SW480 (cell line): ENCODE measurements at places on chromosomes 16 and 17.

DNA sequence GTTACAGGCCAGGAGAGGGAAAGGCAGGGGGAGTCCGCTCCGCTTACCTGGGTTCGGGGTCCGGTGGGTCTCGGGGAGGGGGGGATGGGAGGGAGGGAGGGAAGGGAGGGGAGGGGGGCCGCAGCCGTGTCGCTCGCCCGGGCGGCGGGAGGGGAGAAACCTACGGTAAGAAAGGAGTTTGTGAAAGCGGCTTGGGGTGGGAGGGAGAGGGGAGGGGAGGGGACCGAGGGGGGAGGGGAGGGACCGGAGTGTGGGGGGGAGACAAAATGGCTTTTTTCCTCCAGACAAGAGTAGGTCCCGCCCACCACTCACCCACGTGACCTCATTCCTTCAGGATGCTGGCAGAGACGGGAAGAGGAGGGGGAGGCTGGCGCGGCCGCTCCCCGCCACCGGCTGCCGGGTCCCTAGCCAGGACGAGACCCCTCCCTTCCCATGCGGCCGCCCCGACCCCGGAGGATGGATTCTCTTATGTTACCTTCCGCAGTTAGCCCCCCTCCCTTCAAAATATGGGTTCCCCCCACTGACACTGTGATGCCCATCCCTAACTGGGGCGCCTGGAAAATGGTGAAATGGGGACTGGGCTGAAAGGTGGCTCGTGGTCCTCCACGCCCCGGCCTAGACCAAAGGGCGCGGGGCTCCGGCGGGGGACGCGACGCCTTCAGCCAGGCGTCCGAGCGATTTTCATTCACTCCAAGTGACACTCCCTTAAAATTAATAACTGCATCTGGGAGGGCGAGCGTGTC, at the start of gene PCGF2:
Gene PCGF2, minus strand, starts transcription at position 188 of the 743 bp plus-strand sequence. CDS start 7,934 bp downstream, outside the sequence.
- DNase-seq: peak; percentile 86

DNA sequence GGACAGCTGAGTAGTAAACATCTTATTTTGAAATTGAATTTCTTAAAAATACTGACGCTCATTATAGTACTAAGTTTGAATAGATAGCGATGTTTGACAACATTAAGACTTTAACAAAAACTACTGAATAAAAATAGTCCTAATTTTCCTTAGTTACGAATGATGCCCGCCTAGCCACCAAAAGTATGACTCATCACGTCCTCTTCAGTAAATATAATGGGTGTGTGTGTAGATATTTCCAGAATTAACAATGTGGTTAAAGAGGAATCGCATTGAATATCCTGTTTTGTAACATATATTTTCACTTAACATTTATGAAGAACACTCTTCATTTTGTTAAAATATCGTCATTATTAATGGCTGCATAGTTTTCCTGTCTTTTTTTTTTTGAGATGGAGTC, 187.6 kb downstream of the MYO1D start:
- no peak for DNase-seq

DNA sequence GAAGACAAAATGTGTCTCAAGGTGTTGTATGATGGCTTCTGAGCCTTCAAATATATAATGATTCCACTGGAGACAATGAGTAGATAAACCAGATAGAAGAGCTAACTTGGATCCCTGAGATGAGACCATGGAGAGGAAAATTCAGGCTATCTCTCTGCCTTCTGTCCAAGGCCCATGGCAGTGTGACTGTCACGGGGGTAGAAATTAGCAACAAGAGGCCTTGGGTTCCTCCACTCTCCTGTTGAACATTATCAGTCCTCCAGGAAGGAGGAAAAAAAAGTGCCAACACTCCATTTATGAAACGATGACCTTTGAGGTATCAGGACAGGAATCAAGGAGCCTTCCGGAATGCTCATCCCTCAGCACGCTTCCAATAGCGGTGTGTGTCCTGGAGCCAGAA, 75.2 kb downstream of the WWP2 start:
- no peak for DNase-seq

DNA sequence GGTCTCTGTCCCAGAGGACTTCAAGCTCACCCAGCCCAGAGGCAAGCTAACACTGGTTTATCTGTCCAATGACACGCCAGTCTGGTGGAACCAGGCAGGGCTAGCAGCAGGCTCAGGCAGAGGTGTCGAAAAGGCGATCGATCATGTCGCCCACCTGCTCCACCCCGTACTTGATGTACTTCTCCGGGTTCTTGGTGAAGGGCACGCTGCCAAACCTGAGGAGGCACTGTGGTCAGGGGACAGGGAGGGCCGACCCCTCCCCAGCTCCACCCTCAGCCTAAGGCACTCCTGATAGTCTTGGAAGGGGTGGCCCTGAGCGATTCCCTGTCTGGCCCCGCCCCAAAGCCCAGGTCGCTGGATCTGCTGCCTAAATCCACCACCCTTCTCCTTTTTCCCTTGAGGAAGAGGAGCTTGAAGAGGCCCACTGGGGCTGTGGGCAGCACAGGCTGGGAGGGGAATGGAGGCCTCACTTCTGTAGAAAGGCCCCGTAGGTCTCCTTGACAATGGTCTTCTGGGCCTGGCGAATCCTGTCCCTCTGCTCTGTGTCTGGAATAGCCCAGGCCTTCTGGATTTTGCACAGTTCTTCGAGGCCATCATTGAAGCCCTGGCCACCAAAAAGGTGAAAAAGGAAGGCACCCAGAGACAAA, 4.7 kb downstream of the ZACN start:
- no peak for DNase-seq

GRCh38 chr16:53893731-53894435, 189.9 kb downstream of the FTO start:
- no peak for DNase-seq

DNA sequence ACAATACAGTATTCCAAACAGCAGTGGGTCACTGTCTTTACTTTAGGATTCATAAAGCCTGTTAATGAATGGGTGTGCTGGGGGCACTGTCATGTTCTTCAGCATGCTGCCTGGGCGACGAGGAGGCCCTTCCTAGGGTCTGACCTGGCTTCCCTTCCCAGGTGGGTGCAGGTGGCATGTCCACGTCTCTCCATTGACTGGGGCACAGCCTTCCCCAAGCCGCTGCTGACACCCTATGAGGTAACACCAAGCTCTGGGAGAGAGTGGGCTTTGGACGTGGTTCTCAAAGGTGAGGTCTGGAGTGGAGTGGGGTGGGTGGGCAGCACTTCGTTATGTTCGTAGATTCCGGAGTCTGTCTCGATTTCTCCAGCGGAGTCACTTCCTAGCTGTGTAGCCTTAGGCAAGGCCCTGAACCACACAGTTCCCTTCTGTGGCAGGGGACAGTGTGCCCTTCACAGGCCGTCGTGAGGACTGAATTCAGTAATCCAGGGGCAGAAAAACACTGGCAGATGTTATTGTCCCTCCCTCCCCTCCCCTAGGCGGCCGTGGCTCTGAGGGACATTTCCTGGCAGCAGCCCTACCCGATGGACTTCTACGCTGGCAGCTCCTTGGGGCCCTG, 771 bp upstream of the OVCA2 start:
- no peak for DNase-seq

GRCh38 chr16:28326881-28327610, 34.7 kb downstream of the SBK1 start:
- peak; percentile 52 for DNase-seq

GRCh38 chr17:32174889-32175288, 32.6 kb downstream of the RHOT1 start:
- no peak for DNase-seq

GRCh38 chr16:85250147-85250463, 137.8 kb upstream of the CIBAR2 start:
- no peak for DNase-seq

GRCh38 chr17:42456223-42457106, 2.2 kb upstream of the ATP6V0A1 start:
- DNase-seq: peak; percentile 17

GRCh38 chr16:66947302-66948065, 12.2 kb downstream of the CES2 start:
- peak; percentile 82 for DNase-seq

DNA sequence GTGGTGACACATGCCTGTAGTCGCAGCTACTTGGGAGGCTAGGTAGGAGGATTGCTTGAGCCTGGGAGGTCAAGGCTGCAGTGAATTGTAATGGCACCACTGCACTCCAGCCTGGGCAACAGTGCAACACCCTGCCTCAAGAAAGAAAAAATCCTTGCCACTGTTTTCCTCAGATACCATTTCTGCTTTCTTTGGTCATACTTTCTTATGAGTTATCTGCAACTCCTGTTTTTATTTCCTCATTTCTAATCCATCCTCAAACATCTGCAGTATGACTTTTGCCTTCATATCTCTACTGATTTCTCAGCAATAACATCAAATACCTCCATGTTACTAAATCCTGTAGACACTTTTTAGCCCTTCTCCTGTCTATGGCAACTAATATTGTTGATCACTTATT, 3.1 kb upstream of the AP2B1 start:
- DNase-seq: no peak

DNA sequence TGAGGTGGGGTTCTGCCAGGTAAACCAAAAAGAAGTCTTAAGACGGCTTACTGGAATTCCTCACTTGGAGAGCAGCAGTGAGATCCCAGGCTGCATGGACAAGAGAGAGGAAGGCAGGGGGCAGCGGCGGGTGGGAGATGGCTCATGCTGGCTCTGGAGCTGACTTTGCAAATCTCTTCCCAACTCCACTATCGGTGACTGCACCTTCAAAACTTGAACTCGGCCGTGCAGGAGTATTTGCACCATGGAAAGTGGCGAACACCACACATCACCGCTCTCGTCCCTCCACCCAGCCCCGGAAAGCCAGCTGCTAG, 16.7 kb downstream of the CA5A start:
- DNase-seq: no peak

DNA sequence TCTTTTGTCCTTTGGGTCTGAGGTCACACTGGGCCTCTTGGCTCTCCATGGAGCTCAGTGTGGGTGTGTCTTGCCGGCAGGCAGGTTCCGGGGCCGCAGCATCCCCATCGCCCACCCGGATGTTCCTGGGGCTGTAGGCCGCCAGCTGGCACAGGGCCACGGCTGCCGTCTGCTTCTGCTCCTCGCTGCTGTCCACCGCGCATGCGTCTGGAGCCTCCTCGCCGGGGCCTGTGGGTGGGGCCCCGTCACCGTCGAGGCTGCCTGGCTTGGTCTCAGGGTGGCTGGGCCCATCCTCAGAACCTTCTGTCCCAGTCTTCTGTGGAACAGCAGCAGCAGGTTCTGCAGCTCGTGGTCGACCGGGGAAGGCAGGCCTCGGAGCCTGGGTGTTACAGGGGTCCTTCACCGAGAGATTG, 9.6 kb downstream of the ZNF750 start:
- no peak for DNase-seq

- no peak for DNase-seq
These were observed 15.8 kb downstream of the RIPOR1 start for GRCh38 chr16:67544329-67544841.

DNA sequence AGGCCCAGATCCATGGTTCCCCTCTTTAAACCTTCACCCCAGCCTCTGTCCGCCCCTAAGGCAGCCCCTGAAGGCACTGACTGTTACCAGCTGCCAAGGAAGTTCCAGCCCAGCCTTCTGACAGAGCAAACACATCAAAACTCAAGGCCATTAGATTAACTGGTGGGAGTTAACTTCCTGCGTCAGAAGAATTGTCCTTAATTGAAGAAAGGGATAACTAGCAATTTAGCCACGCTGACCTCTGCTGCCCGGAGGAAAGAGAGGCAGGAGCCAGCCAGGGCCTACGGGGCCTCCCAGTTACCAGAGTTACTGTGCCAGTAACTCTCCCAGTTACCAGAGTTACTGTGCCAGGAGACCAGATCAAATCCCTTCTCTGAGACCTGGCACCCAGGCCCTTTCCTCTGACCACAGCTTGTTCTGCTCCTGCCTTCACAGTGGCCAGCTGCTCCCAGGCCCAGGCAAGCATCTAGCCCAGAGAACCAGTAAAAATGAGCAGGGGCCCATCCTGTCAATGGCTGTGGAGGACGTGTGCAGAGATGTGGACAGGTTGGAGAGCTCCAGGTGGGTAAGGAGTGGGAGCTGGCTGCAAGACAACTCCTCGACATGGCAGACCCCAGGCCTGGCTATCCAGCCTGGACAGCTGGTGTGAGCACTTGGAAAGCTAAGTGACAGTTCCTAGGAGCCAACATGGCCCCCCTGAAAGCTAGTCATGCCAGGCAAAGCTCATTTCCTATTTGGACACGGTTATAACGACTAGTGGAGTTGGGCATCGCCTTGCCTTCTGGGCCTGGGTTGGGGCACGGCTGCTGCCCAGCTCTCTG, 2.8 kb upstream of the PITPNM3 start:
- no peak for DNase-seq

DNA sequence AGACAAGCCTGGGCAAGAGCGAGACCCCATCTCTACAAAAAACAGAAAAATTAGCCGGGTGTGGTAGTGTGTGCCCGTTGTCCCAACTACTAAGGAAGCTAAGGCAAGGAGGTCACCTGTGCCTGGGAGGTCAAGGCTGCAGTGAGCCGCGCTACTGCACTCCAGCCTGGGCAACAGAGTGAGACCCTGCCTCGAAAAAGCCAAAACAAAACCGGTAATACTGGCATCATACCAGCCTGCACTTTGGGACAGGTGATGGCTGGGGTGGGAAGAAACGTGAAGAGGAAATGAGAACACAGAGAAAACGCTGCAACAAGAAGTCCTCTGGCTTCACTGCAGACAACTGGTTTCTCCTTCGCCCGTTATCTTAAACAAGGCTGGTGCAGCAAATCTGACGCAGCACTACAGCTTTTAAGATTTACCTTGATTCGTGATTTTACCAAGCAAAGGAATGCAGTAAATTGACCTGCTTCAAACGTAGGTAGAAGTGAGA, 725 bp upstream of the CASC3 start:
- DNase-seq: no peak

DNA sequence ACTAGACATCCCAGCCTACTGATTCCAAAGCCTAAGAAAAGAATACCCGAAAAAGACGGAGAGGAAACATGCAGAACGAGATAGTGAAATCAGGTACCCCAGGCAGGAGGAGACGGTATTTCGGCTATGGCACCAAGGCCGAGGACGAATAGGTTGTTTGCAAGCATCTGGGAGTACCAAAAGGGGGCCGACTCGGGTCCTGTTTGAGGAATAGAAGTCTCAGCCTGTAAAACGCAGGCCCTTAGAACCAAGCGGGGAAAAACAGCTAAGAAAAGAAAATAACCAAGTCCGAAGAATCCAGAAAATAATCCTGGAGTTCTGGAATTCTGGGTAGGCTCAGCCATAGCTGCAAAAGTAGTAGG, 537 bp downstream of the SLC35B1 start:
- no peak for DNase-seq

DNA sequence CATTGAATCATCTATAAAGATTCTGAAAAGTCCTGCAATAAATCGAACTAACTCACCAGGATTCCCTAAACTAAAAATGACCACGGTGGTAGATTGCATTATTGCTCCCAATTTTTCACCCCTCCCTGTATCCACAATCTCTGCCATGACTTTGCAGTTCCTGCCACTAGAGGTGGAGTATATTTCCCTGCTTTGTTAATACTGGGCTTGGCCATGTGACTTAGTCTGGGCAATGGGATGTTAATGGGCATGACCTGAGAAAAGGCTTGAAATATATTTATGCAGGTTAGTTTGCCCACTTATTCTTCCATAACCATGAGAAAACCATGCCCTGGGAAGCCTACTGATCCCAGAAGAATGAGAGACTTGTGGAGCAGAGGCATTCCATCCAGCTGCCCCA, 59.1 kb downstream of the NOG start:
- DNase-seq: no peak
